Stimulated activated naive CD8-positive, alpha-beta T cell treated with anti-CD3 and anti-CD28 coated beads, Interleukin-15, Interleukin-2, amounts not matched to agents 100 U/mL and 50 U/mL, for 24 hours (primary cell): ENCODE measurements at places on chromosomes 7 and 10.

DNA sequence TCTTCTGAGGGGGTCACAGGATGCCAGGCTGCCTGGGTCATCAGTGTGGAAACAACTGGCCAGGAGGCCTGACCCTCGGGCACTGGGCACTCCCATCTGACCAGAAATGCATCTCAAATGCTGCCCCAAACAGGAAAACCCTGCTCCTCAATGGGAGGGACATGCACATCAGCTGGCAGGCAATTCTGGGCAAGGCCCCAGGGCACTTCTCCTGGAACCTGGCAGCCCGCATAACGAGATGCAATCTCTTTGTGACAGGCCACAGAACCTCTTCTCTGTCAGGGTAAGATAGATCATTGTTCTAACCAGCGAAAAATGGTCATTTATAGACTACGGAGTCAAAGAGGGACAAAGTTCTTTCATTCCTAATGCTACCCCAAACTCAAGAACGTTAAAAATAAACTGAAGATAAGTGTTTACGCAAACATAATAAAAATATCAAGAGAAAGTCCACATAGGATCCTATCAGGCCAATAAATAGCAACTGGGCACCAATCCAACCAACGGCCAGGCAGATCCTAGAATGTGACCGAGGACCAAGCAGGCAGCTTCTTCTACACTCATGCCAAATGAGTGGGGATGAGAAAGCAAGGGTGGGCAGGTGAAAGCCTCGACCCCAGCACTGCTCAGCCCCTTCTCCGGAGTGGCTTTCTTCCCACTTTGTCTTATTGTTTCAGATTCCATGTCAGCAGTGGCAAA, 212.3 kb downstream of the TCERG1L start:
- no peak for DNase-seq

DNA sequence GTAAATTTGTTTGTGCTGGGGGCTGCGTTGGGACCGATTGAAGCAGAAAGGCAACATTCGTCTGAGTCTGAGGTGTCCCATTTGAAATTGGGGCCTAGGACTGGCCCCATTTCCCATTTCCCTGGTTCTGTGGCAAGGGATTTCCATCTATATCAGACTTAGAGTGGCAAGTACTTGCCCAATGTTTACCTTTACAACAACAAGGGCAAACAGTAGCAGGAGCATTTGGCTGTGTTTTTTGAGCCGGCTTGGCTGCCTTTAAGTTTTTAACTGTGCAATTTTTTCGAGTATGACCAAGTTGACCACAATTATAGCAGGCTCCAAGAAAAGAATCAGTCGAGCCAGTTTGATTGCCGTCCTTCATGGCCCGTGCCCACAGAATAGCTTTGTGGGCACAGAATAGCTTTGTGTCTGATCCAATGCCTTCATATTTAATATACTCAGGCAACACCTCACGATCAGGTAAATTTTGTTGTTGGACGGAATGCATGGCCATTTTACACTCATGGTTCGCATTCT, 4.7 kb upstream of the CYP17A1 start:
- DNase-seq, result no peak

GRCh38 chr10:45552476-45552875, 120.1 kb downstream of the ZFAND4 start:
- no peak for DNase-seq

GRCh38 chr7:117435475-117436043, 8.3 kb upstream of the ASZ1 start:
- no peak for DNase-seq

DNA sequence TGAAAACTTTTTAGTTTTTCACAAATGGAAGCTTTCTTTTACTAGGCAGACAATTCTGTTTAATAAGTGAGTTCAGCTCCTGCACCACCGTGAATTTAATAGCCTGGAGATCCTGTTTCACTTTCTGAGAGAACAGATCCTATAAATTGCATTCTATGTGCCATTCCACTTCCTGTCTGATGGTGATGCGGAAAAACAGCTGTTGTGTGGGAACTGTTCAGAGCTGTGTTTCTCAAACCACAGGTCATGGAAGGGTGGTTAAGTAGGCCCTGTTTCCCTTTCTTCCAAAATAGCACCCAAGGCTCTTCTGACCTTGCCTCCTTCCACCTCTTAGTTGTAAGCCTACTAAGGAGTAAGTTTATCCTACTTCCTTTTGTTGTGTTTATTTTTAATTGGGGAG, 97.2 kb upstream of the DKK1 start:
- DNase-seq, result no peak

GRCh38 chr10:22635650-22636049, 78.7 kb downstream of the PIP4K2A start:
- no peak for DNase-seq

- no peak for DNase-seq
Measured at GRCh38 chr10:47034441-47035051, 123.3 kb downstream of the PTPN20 start.

DNA sequence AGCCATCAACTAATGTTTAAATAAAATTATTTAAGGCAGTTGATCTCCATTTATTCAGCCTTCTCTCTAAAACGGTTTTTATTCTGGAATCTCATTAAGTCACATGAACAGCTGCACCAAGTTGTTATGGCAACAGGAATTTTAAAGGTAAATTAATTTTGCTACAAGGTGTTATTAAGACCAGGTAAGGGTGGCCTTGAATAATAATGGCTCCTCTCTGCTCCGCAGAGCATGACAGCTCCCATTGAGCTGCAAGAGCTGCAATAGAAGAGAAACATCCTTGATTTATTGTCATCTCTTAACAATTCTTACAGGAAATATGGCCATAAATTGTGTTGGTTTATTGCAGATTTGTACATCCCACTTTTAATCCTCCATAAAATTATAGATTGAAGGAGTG, 165.8 kb downstream of the KLF6 start:
- no peak for DNase-seq

DNA sequence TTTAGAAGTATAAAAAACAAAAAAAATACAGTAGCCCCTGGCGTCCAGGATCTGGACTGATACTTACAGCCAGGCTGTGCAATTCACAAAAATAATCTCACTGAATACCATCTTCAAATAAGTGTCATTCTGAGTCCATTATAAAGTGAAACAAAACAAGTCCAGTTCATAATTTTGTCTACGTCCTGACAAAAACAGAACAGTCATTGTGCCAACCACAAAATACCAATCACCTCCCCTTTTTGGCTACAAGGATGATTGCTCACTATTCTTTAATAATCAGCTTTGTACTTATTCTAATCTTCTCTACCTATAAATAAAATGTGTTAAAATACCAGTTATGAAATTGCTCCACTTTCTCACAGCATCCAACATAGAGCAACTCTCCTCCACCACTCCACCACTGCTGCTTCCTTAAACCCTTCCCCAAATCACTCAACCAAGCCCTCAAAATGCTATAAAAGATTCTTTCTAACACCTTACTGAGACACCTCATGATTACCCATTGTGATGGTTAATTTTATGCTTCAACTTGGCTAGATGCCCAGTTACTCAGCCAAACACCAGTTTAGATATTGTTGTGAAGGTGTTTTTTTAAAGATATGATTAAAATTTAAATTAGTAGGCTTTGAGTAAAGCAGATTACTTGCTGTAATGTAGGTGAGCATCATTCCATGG, 479.8 kb upstream of the SEMA3A start:
- no peak for DNase-seq

GRCh38 chr10:125859128-125859817, 21.8 kb downstream of the DHX32 start:
- no peak for DNase-seq

DNA sequence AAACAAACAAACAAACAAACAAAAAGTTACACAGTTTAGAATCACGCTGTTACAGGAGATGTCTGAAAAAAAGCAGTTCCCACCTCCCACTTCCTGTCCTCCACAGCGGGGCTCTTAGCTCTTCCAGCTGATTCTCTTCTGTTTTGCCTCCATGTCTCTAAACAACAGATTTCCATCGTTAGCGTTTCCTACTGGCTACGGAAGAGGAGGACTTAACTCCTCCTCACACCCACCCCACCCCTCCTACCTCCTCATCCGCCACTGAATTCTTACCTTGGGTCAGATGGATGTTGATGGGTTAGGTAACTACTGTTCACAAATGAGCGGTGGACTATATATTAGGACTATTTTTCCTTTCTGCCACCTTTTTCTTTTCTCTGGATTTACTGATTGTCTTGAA, 36.8 kb upstream of the NUB1 start:
- no peak for DNase-seq

DNA sequence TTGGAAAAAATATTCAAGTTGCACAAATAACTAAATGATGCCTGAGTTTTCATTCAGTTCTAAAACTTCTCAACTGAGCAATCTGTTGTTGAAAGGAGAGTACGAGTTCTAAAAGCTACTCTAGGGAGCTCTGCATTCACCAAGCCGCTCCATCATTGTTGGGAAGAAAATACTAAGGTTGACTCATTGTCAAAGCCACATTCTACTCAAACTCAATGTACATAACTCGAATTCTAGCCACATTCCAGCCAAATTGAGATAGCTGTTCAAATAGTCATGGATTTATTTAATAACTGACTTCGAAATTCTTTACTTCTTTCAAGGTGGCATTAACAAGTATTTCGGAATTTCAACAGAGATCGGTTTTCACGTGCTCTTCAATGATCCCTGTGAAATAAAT, 63.4 kb downstream of the KIAA1217 start:
- no peak for DNase-seq

- DNase-seq, result peak; percentile 50
Measured at GRCh38 chr7:106774768-106775551, 90.1 kb upstream of the PIK3CG start.

DNA sequence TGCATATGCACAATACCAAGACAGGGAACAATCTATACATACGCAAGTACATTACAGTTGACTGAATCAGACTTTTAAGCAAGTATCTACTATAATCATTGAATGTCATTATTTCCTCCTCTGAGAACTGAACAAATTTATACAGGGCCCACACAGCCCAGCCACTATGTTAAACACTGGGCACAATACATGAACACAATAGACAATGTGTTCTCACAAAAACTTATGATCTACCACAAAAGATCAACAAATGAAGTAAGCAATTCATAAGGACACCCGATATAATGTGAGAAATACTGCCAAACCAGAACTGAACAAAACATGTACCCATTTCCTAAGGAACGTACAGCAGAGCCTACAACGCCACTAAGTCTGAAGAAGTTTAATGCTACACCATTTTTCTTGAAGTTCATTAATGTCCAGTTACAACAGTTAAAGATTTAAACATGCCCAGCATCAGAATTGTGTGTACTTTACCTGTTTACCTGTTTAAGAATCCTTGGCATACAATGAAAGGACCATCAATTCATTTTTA, 31.5 kb downstream of the SHTN1 start:
- no peak for DNase-seq

DNA sequence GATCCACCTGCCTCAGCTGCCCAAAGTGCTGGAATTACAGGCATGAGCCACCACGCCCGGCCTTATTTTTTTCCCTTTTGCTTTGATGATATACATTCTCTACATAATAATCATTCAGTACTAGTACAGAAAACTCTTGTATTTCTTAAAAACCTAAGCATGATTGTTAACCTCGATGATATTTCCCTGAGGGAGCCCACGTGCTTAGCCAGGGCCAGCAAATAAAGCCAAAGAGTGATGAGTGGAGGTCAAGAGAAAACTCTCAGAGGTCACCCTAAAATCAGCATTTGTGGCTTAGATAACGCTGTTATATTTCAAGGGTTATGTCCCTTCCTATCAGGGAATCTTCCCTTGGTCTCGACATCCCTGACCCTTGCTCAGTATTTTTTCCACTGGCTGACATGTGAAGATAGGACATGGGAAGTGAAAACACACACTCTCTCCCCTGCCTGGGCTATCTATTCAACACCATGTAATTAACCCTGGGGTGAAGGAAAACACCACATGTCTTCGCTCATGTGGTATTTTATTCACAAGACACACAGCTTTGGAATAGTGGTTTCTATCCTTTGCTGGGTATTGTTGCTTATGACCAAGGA, 12.6 kb downstream of the FAM200A start:
- no peak for DNase-seq

GRCh38 chr10:58219875-58220274, 47.8 kb downstream of the IPMK start:
- no peak for DNase-seq

- no peak for DNase-seq
Measured at GRCh38 chr7:104900525-104901239, 113.3 kb upstream of the KMT2E start.

DNA sequence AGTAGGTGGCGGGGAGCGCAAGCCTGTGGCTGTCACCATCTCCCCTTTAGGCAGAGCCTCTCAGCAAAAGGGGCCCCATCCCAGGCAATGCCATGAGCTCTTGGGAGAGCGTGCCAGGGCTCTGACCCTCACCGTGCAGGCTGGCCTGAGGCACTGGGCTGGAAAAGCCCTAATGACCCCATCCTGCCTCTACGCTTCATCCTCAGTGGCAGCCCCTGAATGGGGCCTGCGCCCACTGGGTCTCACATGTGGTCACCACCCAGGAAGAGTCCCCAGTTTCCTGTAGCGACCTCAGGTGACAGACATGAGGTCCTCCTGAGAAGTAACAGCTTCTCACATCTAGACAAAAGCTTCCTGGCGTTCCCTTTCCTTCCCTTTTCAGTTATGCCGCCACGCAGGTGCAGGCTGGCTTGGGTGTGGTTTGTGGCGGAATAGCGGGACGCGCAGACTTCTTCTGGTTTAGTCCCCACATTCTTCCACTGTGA, 59.2 kb downstream of the CLEC2L start:
- no peak for DNase-seq
